ENCODE measurements at places on chromosomes 1 and 21. TPM values are rescaled to one million over a fixed set of nuclear protein-coding genes. Genes with fewer than 3 reads are reported as not detected.

Gene SPRR2B
- total RNA-seq = not detected

Gene MIXL1
- not detected for total RNA-seq

Gene PSEN2
- 29.8 TPM for total RNA-seq

Gene RAB25
- total RNA-seq = not detected

Gene ACTL8
- total RNA-seq = not detected

Gene LAPTM5
- 0.97 TPM for total RNA-seq

Gene ANGPTL1
- total RNA-seq = 1.1 TPM

Gene C2CD2
- total RNA-seq = 14.9 TPM

Gene SLAMF9
- not detected for total RNA-seq

Gene KCNQ4
- 0.12 TPM for total RNA-seq

Gene RPAP2
- total RNA-seq = 14.7 TPM

Gene LCE1D
- not detected for total RNA-seq

Gene XCL1
- total RNA-seq = not detected

Gene LIPI
- not detected for total RNA-seq

Gene S100A8
- not detected for total RNA-seq

Gene LEPROT
- total RNA-seq = 83.5 TPM

Gene CCDC30
- total RNA-seq = 1.3 TPM

Gene COL6A1
- 6,263 TPM for total RNA-seq

Gene OR2T2
- not detected for total RNA-seq

Gene KCNH1
- total RNA-seq = 6.3 TPM

Gene C1QC
- not detected for total RNA-seq

Gene CD247
- not detected for total RNA-seq

Gene CD101
- 0.49 TPM for total RNA-seq

Gene LDLRAD1
- not detected for total RNA-seq

Gene ESRRG
- total RNA-seq = under 0.01 TPM

Gene WNT2B
- total RNA-seq = 9.5 TPM

Gene PDZK1
- 0.97 TPM for total RNA-seq

Gene BMP8A
- total RNA-seq = 0.12 TPM

Gene TEDDM1
- total RNA-seq = not detected

Gene SPRR4
- not detected for total RNA-seq

Gene TFAP2E
- total RNA-seq = 0.32 TPM

Gene AMY1A
- total RNA-seq = not detected

Gene EPRS1
- 151 TPM for total RNA-seq

Gene DENND1B
- 31.3 TPM for total RNA-seq

Gene FAM177B
- total RNA-seq = not detected

Gene BMP8B
- total RNA-seq = not detected

Gene HOOK1
- not detected for total RNA-seq

Gene CXADR
- 0.49 TPM for total RNA-seq

Gene SLC25A34
- total RNA-seq = 0.65 TPM

Gene RORC
- total RNA-seq = 0.12 TPM

Gene DNAJB4
- total RNA-seq = 25.2 TPM

Gene LAX1
- not detected for total RNA-seq

Gene AMY1B
- total RNA-seq = not detected

Gene CCDC17
- total RNA-seq = 0.61 TPM

Gene VWA5B1
- total RNA-seq = not detected

Gene F13B
- not detected for total RNA-seq

Gene PLPPR4
- total RNA-seq = 8.8 TPM

Gene CDCP2
- total RNA-seq = not detected

Gene PRELP
- 2.4 TPM for total RNA-seq

Gene GBP4
- 0.97 TPM for total RNA-seq
